ENCODE measurements at places on chromosomes 2 and 18.

DNA sequence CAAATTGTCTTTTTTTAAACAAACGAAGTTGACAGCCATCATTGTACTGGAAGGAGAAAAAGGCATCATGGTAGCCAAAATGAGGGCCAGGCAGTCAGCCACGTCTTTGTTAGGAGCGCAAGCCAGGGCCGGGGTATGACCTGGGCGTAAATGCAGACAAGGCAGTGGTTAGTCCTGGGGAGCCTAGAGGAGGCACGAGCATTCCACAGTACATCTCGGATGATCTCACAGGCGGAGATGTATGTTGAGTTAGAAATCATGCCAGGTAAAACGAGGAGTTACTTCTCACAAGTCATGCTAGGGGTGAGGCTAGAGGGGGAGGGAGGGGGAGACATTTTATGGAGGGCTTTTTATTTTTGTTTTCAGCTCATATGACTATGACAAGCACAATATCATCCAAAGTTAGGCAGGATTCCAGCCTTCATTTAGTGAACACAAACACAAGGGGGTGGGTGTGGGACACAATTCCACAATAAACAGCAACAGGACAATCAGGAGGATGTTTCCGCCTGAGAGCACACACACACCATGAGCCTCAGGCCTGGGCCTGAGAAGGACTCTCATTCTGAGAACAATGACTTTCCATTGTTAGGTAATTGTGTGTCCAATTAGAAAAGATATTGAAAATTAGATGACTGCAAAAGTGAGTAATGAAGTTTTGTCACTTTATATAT lies 64.4 kb upstream of the PGAP1 start:
- no peak for DNase-seq

DNA sequence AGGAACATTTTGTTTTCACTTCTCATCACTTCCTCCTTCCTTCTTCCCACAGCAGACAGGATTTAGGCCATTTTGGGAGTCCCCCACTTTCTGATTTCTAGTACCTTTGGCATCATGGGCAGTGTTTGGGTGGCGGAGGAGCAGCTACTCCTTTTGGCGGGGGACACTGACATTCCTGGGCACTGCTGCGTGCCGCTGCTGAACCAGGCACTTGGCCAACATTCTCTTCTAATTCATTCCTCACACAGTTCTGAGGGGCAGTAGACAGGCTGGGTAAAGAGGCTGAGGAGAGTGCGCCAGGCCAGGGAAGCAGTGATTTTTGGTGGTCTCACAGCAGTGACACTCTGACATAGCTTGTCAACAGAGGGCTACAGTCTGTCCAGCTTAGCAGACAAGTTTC lies 270.2 kb downstream of the LOXHD1 start:
- no peak for DNase-seq

DNA sequence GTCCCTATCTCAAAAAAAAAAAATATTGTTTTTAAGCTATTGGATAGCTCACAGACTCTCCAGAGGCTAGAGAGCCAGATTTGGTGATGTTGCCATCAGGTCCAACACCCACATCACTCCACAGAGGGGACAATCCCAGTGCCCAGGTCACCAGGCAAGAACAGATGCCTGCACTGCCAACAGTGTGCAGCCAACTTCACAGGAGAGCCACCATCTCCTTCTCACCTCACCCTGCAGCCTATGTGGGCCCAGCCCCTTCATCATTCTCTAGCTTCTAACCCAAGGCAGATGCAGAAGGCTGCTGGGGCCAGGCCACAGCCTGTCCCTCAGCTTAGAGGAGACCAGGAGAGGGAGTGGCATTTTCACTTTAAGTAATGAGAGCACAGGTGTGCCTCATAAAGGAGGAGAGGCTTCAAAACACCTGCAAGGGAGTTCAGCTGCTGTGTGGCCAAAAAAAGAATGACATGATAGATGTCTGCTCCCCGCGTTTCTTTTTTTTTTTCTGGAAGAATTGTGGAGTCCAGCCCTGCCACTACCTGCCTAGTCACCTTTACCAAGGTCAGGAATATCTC lies 98.0 kb upstream of the ZSWIM2 start:
- DNase-seq, result no peak

DNA sequence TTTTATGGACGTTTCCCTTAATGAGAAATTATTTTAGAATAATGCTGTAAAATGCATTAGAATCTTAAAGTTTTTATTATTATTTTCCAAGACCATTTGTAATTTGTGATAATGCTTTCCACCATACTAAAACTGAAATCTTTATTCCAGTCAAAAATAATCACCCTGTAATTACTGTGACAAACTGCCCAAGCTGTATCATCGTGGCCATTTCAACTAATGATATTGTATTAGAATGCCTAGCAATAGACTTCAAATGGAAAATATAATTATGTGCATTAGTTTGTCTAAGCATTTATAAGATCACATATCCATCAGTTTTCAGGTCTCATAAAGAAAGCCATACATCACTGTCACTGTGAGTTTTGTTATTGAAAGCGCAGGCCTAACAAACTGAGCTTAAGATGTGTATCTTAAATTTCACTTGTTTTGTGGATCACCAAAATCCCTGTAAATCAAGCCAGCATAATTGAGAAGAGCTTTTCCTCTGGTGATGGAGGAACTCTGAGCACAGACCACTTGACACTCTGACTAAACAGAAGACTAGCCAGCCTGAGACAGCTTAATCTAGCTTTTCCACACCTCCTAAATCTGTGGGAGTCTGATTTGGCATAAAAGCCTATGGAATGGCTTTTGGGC lies 1312.2 kb upstream of the ACVR2A start:
- no peak for DNase-seq

DNA sequence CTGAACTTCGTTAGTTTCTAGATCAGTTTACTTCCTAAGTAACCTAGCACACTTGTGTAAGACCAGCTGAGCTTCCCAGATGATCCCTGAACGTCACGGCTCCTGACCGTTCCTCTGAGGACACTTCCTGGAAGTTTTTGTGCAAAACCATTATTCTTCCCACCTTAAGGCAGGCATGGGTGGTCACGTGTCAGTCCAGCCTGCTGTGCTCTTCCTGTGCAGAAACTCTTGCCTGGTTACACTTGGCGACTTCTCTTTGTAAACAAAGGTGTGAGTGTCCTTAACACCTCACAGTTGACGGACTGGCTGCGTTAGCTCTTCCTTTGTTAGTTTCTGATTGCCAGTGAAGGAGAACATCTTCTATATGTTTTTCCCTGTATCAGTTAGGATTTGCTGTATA lies 118.3 kb downstream of the SH3RF3 start:
- DNase-seq, result no peak

- no peak for DNase-seq
Observed at GRCh38 chr18:13442451-13442850, 223.9 kb downstream of the LDLRAD4 start.

- DNase-seq, result no peak
Observed at GRCh38 chr2:224772494-224772893, 56.3 kb upstream of the CCDC195 start.

DNA sequence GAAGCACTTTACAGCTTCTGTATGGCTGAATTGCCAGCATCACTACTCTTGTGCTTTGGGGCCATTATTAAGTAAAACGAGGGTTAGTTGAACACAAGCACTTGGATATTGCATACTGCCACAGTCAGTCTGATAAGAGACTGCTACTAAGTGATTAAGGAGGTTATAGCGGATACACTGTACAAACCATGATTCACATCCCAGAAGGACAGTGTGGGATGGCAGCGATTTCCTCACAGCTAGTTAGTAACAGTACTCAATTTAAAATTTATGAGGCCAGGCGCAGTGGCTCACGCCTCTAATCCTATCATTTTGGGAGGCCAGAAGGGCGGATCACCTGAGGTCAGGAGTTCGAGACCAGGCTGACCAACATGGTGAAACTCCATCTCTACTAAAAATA lies 2.6 kb upstream of the BMPR2 start:
- no peak for DNase-seq

- DNase-seq, result no peak
Observed at GRCh38 chr2:194765723-194766122, 891.3 kb upstream of the SLC39A10 start.

- no peak for DNase-seq
Observed at GRCh38 chr2:37576831-37577230, 94.6 kb downstream of the CDC42EP3 start.

DNA sequence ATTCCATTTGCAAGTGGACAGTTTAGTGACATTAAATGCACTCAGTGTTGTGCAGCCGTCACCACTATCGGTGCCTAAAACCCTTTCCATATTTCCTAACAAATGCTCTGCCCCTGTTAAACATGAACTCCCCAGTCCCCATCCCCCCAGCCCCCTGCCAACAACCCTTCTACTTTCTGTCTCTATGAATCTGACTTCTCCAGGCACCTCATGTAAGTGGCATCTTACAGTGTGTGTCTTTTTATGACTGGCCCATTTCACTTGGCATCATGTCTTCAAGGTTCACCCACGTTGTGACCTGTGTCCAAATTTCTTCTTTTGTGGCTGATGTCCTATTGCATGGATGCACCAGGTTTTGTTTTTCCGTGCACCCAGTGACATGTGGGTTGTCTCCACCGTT lies 140.9 kb upstream of the GPC1 start:
- no peak for DNase-seq

GRCh38 chr2:112803691-112804521 lies 19.6 kb upstream of the IL1A start:
- DNase-seq, result no peak

- DNase-seq, result no peak
Observed at GRCh38 chr2:240463274-240463865, 27.9 kb downstream of the GPC1 start.

DNA sequence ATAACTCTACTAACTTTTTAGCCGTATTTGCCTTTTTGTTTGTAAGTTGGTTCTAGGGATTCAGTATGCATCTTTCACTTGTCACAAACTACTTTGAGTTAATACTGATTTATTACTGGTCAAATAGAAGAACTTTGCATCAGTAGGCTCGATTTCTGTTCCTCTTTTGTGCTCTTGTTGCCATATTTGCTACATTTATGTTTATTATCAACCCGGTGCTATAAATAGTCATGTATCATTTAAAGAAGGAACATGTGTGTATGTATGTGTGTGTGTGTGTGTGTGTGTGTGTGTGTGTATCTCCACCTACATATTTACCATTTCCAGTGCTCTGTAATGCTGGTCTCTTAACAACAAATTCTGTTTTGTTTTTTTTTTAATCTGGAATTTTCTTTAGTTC lies 79.6 kb upstream of the B3GNT7 start:
- DNase-seq, result no peak

DNA sequence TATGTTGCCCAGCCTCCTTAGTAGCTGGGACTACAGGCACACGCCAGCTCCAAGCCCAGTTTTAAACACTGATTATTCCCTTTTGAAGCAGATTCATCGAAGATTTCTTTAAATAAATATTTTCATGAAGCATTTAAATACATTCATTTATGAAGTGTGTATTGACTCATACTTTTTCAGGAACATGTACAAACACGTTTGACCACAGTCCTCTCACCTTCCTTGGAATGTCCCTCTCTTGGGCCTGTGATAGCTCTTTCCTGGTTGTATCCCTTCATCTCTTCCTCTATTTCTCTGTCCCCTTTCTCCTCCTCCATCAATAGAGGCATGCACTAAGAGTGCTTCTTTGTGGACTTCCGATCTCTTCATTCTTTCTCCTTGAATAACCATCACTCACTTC lies 2.5 kb downstream of the PSTPIP2 start:
- no peak for DNase-seq

Measured in NCI-H2081 treated with DMSO at 0.1 percent for 48 hours (cell line).